COLO829 (cell line): ENCODE measurements at places on chromosomes 6 and 20.

DNA sequence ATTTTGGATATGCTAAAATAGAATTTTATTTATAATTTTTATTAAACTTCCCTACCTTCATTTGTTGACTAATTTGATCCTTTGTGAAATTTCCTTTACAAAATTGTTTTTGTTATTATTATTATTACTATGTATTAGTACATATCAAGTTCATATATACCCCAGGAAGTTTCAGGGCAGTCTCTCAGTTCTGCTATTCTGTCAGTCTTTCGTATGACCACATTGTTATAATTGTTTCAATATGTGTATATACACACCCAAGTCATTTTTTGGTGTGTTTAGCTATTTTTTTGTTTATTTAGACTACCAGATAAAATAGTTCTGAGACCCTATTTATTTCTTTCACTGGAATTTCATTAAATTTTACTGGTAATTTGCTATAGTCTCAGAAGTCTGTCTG, 72.1 kb downstream of the NKAIN2 start:
- no peak for DNase-seq

GRCh38 chr6:50984135-50984534, 165.5 kb downstream of the TFAP2B start:
- DNase-seq: no peak

GRCh38 chr6:84671183-84671582, 93.2 kb downstream of the TBX18 start:
- peak; percentile 54 for DNase-seq

DNA sequence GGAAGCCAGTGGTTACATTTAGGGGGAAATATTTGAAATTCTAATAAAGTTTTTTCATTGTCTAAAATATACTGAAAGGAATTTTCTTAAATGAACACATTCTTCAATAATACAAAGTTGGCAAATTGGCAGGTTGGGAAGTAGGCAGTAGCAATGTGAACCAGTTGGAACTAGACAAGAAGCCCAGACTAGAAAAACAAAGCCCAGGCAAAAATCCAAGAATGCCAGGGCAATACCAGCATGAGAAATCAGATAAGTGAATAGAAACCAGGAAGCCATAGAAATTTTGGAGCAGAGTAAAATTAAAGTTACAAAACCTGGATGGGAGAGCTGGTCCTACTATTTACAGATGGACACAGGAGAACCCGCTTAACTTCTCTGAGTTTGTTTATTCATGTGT, 52.2 kb downstream of the TPBG start:
- no peak for DNase-seq

GRCh38 chr6:17101422-17102257, at the start of gene STMND1:
Gene STMND1, plus strand, starts transcription at chr6:17102050. Its CDS starts 208 bp downstream, at chr6:17102258.
- no peak for DNase-seq

DNA sequence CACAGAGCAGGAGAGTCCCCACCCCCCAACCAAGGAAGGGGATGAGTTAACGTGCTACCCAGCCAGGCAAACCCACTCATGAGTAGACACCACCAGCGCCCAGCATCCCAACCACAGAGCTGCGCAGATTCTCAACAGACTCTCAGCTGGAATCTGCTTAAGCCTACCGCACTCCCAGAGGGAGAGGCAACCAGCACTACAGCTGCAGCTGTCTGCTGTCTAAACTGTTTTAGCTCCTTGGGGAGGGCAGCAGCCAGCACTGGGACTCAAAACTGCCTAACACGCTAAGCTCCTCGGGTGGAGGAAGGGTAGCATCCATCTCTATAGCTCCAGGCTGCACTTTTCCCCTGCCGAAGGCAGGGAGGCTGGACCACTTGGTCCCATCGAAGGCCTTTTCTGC, 539.8 kb downstream of the EPHA7 start:
- DNase-seq: no peak

DNA sequence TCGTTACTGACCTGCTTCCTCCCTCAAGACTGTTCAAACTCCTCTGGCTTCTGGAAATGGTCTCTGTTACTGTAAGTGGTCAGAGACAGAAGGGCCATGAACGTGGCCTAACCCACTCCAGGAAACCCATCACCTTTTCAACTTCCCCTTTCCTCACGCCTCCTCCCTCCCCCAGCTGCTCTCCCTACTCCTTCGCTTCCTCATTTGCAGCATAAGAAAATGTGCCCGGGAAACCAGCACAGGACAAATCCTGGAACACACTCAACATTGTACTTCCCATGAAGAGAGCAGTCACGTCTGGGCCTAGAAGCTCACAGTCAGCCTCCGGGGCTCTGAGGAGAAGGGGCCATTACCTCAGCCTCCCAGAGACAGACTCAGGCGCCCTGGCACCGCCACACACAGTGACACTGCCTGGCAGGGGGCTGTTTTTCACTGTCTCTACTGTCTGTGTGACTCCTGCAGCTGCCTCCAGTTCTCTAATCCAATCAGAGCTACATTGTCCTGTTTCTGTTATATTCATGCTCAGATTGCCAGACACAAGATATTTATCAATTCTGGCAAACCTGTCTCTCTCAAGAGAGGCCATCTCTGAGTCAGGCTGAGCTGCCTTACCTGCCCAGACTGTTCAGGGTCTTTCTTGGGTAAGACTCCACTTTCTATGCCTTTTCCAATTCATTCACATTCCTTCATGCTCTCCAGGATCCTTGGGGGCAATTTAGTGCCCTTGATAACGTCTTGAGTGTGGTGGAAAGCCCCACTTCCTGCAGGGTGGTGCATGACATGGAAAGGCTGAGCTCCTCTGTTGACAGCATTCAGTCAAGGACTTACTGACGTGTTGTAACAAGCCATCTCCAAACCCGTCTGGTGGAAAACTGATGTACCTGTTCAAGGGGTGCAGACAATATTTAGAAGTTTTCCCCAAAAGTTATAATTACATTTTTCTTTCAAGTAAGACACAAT, 242.2 kb downstream of the HIVEP2 start:
- no peak for DNase-seq

DNA sequence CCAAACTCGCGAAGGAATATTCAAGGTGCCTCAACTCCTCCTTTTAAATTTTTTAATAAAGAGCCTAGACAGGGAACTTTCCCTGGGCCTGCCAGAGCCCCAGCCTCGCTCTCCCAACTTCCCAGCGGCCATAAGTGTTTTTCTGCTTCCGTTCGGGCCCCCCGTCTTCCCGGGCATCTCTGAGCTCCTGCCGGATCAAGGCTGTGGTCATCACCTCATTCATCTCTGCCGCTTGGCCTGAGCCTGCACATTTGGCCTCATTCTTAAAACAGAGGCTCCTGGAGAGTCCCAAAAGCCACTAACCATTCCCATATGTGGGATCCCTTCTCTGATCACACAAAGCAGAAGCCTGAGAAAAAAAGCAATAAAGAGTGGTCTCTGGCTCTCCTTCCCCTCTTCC, 969.1 kb upstream of the DEFB115 start:
- no peak for DNase-seq

- DNase-seq: no peak
Measured at GRCh38 chr6:36691612-36692011, 6.0 kb upstream of the RAB44 start.
